Central memory CD8-positive, alpha-beta T cell (primary cell): ENCODE measurements at places on chromosomes 11 and 22.
A peak's percentile ranks its signal among the peaks of the same experiment; 100 is the strongest.

GRCh38 chr11:78207532-78208256 lies 19.0 kb downstream of the USP35 start:
- peaks cover 20% of the 10 kb centered on the region for H3K36me3 ChIP-seq
- H3K27ac ChIP-seq: peak overlapping the region; percentile 12
- H3K4me1 ChIP-seq: peaks cover 27% of the 10 kb centered on the region
- H3K4me3 ChIP-seq: no peak overlapping the region
- no peak for DNase-seq

DNA sequence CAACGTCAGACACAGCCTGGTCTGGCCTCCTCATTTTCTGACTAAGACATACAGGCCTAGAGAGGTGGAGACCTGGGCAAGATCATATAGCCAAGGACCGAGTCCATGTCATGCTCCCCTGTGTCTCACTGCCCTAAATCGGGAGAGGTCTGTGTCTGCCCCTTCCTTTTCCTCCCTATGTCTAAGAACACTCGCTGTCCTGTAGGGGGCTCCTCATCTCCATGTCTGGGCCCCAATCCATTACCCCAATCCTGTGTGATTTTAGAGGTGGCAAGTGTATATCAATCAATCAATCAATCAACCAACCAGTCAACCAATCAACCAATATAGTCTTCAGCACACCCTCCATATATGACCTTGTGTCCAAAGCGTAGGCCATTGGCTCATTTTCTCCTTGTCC lies 125.7 kb downstream of the KIRREL3 start:
- no peaks in the 10 kb centered on the region for H3K27me3 ChIP-seq
- H3K27ac ChIP-seq: no peak overlapping the region
- H3K4me3 ChIP-seq: no peak overlapping the region
- DNase-seq: no peak
- no peaks in the 10 kb centered on the region for H3K36me3 ChIP-seq

DNA sequence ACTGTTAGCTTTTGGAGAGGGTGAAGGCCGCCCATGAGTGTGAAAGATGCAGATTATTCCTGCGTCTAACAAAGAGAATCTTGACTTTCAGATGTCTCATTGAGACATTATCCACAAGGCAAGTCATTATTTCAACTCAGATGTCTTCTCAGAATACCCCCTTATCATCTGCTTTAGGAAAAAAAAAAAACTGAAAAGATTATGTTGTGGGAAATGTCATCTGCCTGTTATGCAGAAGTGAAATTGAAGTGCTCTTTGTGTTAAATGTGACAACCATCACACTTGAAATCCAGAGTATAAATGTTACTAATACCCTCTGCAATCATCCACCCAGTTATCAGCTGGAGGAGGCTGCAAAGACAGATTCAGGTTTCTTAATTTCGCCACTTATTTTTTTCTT lies 239.6 kb downstream of the LARGE1 start:
- no peak for DNase-seq
- no peaks in the 10 kb centered on the region for H3K36me3 ChIP-seq
- no peaks in the 10 kb centered on the region for H3K4me1 ChIP-seq
- H3K4me3 ChIP-seq: no peak overlapping the region

GRCh38 chr11:112727341-112727841 lies 233.8 kb upstream of the NCAM1 start:
- DNase-seq: no peak
- H3K4me1 ChIP-seq: no peaks in the 10 kb centered on the region
- H3K27ac ChIP-seq: no peak overlapping the region
- no peak overlapping the region for H3K4me3 ChIP-seq
- H3K27me3 ChIP-seq: peaks cover 5% of the 10 kb centered on the region
- H3K36me3 ChIP-seq: no peaks in the 10 kb centered on the region

DNA sequence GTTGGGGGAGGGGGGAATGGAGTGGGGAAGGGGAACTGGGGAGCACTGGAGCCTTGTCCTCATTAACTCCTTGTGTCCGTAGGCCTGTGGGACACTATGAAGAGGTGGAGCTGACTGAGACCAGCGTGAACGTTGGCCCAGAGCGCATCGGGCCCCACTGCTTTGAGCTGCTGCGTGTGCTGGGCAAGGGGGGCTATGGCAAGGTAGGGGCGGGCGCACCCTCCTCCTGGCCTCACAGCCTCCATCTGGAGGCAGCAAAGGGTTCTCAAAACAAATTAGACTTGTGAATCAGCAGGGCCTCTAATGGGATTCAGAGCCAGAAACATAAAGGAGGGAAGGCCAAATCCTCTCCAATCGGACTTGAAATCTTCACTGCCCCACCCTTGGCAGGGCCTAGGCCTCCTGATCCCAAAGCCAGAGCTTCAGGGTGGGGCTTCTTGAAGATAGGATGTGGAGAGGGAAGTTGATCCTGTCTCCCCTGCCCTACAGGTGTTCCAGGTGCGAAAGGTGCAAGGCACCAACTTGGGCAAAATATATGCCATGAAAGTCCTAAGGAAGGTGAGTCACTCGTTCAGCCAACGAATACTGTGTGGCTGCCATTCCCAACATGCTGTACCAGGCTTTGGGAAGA lies 859 bp downstream of the RPS6KB2 start:
- no peak for DNase-seq
- H3K36me3 ChIP-seq: peaks cover 37% of the 10 kb centered on the region

DNA sequence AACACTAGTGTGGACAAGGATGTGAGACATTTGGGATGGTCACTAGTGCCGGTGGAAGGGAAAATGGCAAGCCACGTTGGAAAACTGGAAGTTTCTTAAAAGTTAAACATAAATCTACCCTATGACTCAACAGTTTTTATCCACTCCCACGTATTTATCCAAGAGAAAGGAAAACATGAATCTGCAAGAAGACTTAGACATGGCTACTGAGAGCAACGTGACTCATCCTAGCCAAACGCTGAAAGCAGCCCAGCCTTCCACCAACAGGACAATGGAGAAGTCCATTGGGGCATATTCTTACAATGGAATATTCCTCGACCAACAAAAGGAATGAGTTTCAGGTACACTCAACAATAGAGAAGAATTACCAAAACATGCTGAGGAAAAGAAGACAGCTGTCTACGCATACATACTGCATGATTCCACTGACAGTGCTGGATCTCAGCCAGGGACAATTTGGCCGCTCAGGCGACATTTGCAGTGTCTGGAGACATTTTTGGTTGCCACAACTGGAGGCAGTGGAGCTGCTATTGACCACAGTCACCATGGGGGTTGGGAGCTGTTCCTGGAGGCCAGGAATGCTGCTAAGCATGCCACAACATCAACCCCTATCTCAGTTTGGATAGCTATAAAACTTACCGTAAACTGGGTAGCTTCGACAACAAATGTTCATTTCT lies 21.2 kb downstream of the SYT13 start:
- H3K27ac ChIP-seq: no peak overlapping the region
- H3K27me3 ChIP-seq: peaks cover 88% of the 10 kb centered on the region
- H3K36me3 ChIP-seq: no peaks in the 10 kb centered on the region
- no peak for DNase-seq
- no peak overlapping the region for H3K4me3 ChIP-seq

DNA sequence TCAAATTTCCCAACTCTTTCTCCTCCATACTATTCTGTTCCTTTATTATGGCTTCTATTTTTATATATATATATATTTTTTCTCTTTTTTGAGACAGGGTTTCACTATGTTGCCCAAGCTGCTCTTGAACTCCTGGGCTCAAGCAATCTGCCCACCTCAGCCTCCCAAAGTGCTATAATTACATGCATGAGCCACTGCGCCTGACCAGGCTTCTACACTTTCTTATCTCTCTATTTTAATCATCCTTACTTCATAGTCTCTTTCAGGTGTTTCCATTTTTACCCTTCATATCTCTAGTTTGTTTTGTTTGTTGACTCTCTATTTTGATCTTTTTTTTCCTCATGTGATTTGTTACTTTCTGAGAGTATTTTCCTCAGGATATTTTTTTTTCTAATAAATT lies 19.8 kb downstream of the GVQW3 start:
- peak overlapping the region; percentile 83 for H3K27ac ChIP-seq
- no peaks in the 10 kb centered on the region for H3K4me1 ChIP-seq
- no peak overlapping the region for H3K4me3 ChIP-seq
- no peaks in the 10 kb centered on the region for H3K27me3 ChIP-seq
- no peak for DNase-seq

DNA sequence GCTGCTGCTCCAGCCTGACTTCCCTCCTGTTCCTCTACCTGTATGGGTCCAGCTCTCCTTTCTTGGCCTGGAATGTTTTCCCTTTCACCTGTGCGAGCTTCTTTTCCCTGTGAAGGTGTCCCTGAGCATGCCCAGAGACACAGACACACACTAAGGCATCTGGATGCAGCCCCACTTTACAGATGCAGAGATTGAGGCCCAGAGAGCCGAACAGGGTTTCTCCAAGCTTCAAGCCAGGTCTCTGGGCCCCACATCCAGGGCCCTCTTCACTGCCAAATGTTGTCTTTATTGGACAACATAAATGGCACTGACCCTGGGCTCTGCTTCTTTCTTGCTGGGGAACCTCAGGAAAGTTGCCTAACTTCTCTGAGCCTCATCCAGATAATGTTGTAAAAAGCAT lies 561.6 kb downstream of the MIAT start:
- no peak overlapping the region for H3K27ac ChIP-seq
- DNase-seq: no peak
- peaks cover 21% of the 10 kb centered on the region for H3K27me3 ChIP-seq
- no peaks in the 10 kb centered on the region for H3K4me1 ChIP-seq
- H3K36me3 ChIP-seq: no peaks in the 10 kb centered on the region

DNA sequence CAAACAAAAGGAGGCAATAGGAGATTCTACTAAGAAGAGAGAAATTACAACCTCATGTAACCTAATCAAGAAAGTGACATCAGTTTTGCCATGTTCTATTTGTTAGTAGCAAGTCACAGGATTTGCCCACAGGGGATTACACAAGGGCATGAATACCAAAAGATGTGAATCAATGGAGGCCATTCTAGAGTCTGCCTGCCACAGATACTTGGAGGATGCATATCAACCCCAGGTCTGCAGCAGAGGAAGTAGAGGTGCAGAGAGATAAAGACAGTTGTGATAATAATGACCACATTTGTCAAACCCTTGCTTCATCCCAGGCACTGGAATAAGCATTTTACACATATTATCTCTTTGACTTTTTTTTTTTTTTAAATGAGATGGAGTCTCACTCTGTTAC lies 2.4 kb upstream of the ASCC2 start:
- no peak overlapping the region for H3K27ac ChIP-seq
- H3K4me1 ChIP-seq: peaks cover 33% of the 10 kb centered on the region
- peaks cover 9% of the 10 kb centered on the region for H3K36me3 ChIP-seq
- DNase-seq: no peak
- no peak overlapping the region for H3K4me3 ChIP-seq

DNA sequence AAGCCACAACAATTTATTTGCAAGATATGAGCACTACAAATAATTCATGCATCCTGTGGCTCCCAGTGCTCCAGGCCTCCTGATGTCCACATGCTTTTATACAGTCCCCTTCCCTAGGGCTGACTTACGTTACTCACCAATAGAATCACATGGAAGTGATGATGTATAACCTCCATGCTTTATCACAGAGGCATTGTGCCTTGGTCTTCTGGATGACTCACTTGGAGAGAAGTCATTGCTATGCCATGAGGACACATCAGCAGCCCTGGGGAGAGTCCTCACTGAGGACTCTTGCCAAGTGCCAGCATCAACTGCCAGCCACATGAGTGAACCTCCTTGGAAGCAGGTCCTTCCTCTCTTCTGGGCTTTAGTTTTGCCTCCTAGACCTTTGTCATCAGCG lies 22.0 kb upstream of the IGSF9B start:
- no peak for DNase-seq
- no peak overlapping the region for H3K4me3 ChIP-seq
- H3K27me3 ChIP-seq: peaks cover 49% of the 10 kb centered on the region
- H3K36me3 ChIP-seq: no peaks in the 10 kb centered on the region
- no peak overlapping the region for H3K27ac ChIP-seq

- peak overlapping the region; percentile 16 for H3K4me3 ChIP-seq
- no peak overlapping the region for H3K27ac ChIP-seq
- DNase-seq: no peak
- peaks cover 3% of the 10 kb centered on the region for H3K36me3 ChIP-seq
These were observed 46.5 kb upstream of the CD5 start for GRCh38 chr11:61055776-61056175.
